Right lung (tissue), 10 donors: ENCODE measurements at places on chromosomes 12 and 14.

DNA sequence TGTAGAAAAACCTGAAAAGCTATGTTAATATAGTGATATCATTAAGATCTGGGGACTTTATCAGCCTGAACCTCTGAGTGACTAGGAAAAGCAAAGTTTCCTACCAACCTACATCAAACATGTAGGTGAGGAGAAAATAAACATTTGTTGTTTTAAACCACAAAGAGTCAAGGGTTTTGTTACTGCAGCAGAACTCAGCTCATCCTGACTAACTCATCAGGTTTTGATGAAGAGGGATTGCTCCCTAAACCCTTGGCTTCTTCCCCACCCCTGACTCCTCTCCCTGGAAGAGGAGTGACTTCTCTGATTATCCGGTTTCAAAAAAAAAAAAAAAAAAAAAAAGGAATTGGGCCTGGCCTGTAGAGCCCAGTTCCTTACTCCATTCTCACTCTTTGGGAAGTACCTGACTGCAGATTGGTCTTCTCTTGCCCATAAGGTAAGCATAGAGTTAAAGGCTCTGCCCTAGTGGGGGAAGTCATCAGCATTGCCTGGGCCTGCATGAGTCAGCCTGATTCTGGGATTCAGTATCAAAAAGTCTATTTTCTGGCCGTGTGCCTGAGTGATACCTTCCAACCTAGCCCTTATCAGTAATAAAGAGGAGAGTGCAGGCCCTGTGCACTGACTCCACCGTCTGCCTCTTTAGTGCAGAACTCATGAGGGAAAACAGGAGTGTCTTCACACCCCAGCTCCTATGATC lies 16.9 kb downstream of the BDKRB1 start:
- DNase-seq: no peak

DNA sequence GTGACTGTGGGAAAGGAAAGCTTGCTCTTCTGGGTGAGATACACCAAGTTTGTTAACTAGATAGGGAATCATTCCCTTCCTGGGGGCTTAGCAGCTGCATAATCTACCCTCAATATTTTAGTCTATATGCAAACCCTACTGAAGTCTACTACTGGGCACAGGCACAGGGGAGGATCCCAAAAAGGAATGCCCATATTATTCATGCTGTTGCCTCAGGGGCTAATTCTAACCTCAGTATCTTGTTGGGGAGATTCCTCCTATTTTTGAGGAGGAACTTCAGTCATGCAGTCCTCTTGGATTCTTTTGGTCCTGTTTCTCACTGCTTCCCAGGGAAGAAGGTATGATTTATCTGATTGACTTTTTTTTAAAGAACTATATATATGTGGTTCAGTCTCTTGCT lies 58.9 kb upstream of the ANKS1B start:
- DNase-seq: no peak

DNA sequence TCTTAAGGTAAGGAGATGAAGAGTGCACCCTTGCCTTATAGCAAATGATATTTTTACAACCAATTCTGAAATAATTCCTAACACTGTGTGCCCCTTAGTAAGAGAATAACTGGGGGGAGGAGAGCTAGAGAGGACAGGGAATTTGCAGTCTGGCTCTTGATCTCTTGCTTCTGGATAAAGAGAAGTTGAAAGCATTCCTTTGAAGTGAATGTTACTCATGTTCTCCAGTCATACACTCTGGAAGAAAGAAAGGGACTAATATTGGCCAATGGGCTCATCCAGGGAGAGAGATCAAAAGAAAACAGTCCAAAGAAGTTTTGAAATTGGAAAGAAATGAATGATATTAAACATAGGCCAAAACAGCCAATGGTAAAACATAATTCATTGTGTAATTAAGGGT lies 25.3 kb downstream of the C12orf75 start:
- DNase-seq: no peak

DNA sequence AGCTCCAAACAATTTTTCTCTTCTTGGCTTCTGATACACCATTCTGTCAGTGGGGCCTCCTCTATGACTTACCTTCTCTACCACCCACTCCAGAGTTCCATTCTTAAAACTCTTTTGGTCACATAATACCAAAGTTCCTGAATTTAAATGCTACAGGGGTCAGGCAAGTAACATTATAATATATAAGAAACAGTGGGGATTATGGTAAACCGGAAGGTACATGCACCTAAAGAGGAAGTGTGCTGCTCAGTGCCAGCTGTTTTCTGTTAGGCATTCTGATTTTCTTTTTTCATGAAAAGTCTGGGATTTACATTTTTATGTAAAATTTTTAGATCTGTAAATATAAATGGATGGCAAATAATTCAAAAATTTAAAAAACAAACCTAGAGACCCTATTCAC lies 39.9 kb downstream of the SOS2 start:
- no peak for DNase-seq

DNA sequence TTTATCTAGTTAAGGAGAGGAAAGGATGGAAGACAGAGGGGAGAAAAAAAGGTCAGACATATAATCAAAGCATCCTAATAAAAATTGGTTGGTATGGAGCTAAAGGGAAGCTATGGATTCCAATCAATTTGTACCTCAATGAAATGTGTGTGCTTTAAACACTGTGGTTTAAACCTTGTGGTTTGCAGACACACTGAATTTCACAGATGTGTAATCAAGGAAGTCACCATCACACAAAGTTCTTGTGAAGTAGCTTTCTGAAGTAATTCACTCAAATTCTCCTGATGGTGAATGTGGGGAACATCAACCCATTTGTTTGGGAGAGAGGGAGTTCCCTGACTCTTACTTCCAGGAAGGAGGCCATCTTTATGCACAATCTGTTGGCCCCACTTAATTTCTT lies 243.3 kb upstream of the KRR1 start:
- DNase-seq: no peak

DNA sequence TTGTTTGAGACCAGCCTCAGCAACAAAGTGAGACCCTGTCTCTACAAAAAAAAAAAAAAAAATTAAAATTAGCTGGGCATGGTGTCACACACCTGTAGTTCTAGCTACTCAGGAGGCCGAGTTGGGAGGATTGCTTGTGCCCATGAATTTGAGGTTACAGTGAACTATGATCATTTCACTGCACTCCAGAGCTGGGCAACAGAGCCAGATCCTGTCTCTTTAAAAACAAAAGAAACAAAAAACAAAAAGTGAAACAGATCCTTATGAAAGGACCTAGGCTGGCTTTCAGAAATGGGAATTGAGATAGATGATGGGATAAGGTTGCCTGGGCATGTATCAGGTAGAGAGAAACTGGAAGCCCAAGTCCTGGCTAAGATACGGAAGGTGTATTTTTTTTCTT lies 13.9 kb downstream of the ACTR6 start:
- no peak for DNase-seq

GRCh38 chr12:93738199-93739058 lies 61.3 kb downstream of the CRADD start:
- DNase-seq: no peak

GRCh38 chr12:49948866-49949845 lies 1.4 kb upstream of the AQP2 start:
- DNase-seq: no peak

GRCh38 chr12:130873106-130873795 lies 1.4 kb downstream of the RAN start:
- no peak for DNase-seq

DNA sequence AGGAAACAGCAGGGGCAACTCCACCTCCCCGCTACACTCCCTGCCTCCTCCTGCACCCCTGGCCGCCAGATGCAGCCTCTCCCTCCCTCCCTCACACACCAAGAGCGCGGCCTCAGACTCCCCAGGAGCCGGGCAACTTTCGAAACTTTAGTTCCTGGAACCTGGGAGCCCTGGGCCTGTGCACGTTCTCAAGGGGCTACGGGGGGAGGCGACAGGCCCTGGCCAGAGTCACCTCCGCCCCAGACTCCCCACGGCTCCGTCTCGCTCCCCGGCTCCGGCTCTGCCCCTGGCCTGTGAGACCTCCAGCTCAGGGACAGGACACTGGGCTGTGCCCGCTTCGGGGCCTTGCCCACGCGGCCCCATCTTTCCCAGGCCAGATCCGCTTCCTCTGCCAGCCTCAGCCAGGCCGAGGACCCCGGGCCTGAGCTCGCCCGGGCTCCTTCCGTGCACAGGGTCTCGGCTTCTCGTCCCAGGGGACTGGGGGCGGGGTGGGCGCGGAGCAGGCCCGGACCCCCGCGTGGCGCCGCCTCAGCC lies 5.5 kb downstream of the AMN start:
- no peak for DNase-seq

- no peak for DNase-seq
These were observed 27.6 kb downstream of the SLC35E3 start for GRCh38 chr12:68773582-68773981.

DNA sequence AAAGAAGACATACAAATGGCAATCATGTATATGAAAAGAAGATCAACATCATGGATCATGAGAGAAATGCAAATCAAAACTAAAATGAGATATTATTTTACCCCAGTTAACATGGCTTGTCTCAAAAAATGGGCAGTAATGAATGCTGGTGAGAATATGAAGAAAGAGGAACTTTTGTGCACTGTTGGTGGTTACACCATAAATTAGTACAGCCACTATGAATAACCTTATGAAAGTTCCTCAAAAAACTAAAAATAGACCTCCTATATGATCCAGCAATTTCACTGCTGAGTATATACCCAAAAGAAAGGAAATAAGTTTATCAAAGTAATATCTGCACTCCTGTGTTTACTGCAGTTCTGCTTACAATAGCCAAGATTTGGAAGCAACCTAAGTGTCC lies 151.7 kb downstream of the PDZRN4 start:
- DNase-seq: no peak

DNA sequence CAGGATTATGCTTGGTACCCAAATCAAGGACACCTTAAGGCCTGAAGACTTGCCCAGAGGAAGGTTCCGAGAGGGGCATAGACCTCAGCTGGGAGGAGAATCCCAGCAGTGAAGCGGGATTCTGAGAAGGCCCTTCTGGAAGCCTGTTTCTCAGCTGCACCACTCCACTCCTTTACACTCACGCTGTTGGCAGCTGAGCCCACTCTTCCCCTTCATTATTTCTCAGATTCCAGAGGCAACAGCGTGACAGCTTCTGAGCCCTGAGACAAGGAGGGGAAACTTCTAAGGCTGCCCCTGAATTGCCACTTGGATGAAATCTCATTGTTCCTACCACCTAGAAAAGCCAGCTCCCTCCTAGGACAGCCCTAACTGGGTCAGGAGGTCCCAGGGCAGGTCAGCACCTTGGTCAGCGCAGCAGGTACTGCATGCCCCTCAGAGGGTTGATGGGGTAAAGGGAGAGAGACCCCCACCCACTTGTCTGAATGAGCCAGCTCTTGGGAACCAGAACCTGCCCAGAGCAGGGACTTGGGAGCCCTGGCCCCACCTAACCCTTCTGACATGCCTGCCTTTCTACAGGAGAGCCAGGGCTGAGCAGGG lies 53.9 kb downstream of the ISCA2 start:
- no peak for DNase-seq

DNA sequence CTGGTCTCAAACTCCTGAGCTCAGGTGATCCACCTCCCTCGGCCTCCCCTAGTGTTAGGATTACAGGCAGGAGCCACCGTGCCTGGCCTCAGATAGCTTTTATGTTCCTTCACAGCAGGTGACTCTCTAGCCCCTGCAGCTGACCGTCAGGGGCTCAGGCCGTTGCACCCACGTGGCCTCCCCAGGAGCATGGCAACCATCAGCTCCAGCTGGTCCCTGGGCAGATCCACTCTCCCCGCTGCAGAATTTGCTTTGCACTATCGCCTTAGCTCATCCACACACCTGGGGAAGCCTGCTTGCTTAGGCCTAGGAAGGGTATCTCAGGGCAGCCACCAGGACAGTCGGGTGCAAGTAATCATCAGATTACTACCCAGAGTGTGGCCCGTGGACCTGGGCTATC lies 62.6 kb downstream of the TSPAN9 start:
- no peak for DNase-seq

GRCh38 chr14:55721353-55721752 lies 141.3 kb downstream of the KTN1 start:
- DNase-seq: no peak

DNA sequence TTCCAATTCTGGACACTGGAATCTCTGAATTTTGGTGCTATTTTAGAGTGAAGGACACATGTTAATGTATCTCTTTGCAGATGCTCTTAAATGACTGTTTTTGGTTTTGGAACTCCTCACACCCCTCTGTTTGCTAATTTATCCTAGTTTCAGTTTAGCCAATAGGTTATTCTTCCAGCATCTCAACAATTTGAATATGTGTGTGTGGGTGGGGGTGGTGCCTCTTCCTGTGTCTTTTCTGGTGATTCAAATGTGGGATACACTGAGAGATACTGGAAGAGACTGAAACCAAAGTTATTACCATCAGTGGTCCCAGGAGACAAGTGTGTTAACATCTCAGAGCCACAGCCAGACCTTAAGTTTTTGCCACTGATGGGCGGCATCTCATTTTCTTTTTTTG lies 1317.4 kb upstream of the TMEM132C start:
- no peak for DNase-seq

DNA sequence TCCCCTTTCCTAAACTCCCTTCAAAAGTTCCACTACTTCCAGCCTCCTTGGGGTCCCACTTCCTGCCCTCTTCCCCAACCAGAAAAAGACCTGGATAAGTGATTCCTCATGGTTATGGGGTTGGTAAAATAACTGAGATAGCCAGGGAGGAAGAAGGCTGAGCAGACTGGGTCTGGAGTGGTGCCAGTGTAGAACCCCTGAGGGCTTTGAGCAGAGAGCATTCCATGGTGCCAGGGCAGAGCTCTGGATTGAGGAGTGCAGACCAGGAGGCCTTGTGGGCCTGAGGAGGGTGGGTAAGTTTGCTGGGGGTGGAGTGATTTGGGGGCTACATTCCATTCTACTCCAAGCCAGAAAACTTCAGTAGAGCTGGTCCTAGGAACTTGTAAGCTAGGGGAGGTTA lies 9.5 kb upstream of the CISTR start:
- DNase-seq: no peak

- no peak for DNase-seq
These were observed 10.9 kb upstream of the TC2N start for GRCh38 chr14:91878274-91878673.

- no peak for DNase-seq
These were observed 237.6 kb upstream of the SFSWAP start for GRCh38 chr12:131473261-131473660.

DNA sequence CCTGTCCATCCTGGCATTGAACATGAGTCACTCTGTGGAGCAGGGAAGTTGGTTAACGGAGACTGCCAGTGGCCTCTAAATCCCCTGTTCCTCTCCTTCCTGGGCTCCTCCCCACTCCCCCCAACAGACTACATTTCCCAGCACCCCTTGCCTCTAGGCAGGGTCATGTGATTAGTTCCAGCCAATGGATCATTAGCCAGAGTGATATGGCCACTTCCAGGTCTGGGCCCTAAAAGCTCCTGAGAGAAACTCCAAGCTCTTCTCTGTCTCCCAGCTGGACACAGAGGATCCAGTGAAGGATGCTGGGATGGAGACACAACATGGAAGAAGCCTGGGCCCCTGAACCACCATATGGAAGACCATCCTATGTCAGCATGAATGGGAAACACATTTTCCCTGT lies 54.4 kb upstream of the RFLNA start:
- no peak for DNase-seq

- DNase-seq: peak; percentile 59
These were observed 38.6 kb downstream of the MGST1 start for GRCh38 chr12:16385782-16386646.

- DNase-seq: no peak
These were observed 9.4 kb upstream of the CIPC start for GRCh38 chr14:77088645-77089044.

GRCh38 chr14:87878959-87879358 lies 114.0 kb downstream of the GALC start:
- no peak for DNase-seq
